Activated CD4-positive, alpha-beta T cell treated with anti-CD3 and anti-CD28 coated beads for 48 hours (primary cell): ENCODE measurements at places on chromosomes 2 and 18.

GRCh38 chr2:196331143-196331542, 159.8 kb upstream of the STK17B start:
- DNase-seq: no peak

- no peak for DNase-seq
Observed at GRCh38 chr18:58580623-58581022, 48.3 kb downstream of the ALPK2 start.

GRCh38 chr2:172233987-172234715, 131.5 kb upstream of the DLX2 start:
- DNase-seq: no peak

DNA sequence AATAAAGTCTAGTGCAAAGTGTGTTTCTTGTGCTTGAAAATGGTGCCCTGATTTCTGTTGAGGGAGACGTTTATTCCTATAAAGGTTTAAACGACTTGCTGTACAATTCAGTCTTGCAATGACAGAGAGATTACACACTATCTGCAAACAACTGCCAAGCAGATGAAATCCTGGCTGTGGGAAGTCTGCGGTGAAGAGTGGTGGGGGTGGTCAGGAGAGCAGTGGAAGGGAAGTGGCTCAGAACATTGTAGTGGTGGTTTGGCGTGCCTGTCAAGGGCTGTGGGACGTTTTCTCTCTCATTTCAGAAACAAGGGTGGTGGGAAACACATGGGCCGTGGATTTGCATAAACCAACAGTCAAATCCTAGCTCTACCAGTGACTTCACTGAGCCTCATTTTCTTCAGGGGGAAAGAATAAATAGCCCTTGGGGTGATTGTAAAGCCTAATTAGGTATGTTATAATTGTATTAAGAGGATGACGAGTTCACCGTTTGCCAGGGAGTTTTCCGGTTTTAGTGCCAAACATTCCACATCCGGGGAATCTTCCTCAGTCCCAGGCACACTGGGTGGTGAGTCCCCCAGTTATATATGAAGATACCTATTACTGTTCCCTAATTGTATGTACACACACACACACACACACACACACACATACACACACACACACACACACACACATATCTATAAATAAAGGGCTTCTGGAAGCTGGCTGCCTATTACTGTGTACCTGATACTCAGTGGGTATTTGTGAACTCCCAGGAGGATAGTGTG, 115.0 kb downstream of the SPTBN1 start:
- peak; percentile 85 for DNase-seq

GRCh38 chr18:76528477-76529432, 33.7 kb upstream of the ZNF516 start:
- DNase-seq: no peak

DNA sequence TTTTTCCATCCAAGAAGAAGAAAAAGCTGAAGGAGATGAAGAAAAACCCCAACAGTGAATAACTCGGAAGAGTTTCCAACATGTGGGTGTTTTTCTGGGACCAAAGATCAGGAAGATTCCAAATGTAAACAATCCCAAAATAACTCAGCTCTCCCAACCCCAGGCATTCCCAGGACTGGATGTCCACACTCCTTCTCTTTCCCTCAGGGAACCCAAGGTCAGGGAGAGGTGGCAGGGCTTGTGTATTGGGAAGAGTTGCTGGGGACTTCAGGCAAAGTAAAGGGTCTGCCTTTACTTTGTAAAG, 268.0 kb downstream of the DYSF start:
- no peak for DNase-seq

DNA sequence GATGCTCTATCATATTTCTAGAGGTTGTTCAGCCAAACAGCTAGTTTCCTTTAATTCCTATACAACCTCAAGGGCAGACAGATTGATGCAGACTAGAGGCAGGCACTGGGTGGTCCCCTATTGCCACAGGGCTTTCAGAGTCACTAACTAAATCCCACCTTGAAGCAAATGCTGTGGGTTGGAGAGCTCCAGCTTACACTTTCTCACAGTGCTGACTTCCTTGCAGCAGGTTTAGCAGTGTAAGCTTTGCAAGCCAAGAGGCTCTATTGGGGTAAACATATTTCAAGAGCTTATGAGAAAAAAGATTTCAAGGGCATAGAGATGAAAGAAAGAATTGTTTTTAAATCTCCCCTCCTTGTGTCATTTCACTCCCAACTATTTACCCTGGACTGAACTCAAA, 366.5 kb upstream of the CRIM1 start:
- DNase-seq: no peak

DNA sequence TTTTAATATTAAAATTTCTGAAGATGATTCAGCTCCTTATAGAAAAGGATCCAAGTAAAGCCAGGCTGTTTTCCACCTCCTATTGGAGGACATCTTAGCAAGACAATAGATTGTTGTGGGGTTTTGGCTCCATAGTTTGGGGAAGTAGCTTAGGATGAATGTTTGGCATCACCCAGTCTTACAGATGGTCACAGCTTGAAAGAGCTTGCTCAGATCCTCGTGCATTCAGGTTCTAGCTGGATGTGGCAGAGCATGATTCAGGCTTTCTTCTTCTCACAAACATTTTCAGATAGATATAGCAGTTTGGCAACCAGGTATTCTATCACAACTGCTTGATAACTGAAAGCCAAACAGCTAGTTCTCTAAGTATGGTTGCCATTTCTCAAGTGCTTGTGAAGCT, 23.6 kb upstream of the PDCL3 start:
- DNase-seq: no peak

DNA sequence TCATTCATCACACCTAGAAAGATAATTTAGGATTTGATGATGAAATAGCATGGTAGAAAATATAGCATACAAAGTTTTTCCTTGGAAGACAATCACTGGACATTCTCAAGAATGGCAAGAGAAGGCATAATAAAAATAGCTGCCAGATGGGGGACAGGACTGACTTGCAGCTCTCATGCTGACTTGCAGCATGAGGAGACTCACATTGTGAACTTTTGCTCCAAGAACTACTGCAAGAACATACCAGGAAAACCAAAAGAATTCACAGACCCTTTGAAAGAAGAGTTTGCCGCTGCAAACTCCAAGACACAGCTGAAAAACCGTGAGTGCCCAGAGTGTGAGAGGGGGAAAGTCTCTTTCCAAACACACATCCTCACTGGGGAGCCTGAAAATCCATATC, 47.0 kb downstream of the CRYGD start:
- no peak for DNase-seq

DNA sequence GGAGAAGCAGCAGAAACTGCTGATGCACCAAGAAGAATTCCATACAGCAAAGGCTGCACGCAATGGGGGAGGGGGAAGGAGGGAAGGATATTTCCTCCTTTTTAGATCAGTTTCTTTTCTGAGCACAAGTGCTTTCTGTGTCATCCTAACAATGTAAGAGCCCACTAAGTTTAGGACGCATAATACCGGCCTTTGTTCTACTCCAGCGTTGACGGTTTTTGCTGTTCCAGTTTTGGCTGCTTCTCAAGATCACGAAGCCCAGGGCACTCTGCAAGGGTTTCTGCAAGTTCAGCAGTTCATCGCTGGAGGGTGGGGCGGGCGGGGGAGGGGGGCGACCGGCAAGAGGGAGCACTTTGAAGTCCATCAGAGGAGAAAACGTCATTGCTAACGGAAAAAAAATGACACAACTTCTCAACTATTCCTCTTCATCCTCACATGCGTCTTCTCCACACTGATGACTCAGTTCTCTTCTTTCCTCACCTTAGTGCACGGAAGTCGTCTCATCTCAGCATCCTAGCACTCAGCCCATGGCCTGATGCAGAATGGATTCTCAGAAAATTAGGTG, 8.7 kb downstream of the FAM178B start:
- no peak for DNase-seq

- DNase-seq: no peak
Observed at GRCh38 chr18:36041146-36041545, 26.2 kb downstream of the RPRD1A start.

DNA sequence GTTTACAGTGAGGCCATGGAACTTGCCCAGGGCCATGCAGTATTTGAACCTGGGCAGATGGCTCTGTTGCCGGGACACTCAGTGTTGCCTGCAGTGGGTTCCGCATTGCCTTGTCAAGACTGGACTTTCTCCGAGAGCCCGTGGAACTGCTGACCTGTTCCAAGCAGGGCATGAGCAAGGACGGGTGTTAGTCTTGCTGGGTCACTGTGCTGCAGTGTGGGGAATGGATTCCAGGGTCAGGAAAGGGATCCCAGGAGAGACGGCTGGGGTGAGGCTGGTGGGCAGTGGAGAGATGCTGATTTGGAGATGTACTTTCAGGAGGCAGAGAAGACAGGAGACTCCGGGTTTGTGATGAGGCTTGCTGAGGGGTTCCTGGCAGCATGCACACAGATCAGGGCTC, 348.7 kb upstream of the HS6ST1 start:
- DNase-seq: no peak

DNA sequence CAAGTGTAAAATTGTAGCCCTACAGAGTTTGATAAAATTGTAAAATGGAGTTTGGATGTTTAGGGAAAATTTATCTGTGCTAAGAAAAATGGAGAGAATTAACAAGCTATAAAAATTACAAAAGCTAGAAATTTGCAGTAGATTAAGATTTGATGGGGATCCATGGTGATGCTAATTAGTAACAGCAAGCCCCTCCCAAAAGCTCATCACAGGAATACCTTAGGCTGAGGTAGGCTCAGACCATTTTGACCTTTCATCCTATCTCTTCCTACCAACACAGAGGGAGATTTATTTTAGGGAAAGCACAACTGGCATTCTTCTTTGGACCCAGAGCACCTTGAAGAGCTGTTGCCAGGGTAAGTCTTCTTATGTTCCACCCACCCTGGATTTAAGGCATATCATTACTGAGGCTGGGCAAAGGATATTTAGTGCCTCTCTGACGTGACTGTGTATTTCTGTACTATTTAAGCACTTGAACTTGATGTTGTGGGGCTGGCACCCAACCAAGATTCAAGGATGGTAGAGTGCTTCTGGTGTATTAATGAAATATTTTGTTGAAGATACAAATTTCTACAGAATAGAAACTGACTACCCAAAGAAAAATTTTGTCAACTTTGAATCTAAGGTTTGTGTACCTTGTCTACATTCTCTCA, 70.8 kb upstream of the SLC39A10 start:
- no peak for DNase-seq

DNA sequence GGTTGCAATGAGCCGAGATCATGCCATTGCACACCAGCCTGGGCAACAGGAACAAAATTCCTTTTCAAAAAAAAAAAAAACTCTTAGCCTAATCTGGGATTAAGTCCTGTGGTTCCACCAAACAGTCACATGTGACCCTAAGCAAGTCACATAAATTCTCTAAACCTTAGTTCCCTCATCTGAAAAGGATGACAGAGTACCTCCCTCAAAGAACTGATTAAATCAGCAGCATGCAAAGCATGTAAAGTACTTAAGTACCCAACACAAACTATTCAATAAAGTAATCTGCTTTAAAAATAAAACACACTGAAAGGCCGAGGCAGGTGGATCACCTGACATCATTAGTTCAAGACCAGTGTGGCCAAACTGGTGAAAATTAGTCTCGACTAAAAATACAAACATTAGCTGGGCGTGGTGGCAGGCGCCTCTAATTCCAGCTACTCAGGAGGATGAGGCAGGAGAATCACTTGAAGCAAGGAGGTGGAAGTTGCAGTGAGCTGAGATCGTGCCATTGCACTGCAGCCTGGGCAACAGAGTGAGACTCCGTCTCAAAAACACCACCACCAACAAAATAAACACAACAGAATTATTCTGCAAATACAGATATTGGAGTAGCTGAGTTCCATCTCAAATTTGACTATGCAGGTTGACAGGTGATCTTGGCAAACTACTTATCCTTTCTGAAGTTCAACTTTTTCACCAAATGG, 7.0 kb downstream of the USP34 start:
- DNase-seq: no peak

DNA sequence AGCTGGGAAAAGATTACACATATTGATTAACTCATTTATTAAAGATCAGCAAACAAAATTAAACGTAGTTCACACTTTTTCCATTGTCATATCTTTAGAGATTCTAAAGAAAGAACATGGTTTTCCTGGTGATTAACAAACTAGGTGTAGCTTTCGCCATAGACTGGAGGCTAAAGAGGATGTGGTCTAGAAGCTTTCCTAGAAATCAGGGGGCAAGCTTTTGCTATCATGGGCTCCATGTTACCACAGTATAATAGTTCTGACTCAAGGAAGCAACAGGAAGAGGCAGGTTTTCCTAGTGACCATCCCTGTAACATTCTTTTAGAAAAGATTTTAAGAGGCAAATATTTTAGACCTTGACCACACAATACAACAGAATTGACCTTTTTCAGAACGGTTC, 232.7 kb downstream of the METTL4 start:
- no peak for DNase-seq

GRCh38 chr2:237058423-237058822, 27.3 kb upstream of the COPS8 start:
- no peak for DNase-seq

GRCh38 chr2:239438995-239439753, 38.4 kb upstream of the HDAC4 start:
- DNase-seq: no peak

DNA sequence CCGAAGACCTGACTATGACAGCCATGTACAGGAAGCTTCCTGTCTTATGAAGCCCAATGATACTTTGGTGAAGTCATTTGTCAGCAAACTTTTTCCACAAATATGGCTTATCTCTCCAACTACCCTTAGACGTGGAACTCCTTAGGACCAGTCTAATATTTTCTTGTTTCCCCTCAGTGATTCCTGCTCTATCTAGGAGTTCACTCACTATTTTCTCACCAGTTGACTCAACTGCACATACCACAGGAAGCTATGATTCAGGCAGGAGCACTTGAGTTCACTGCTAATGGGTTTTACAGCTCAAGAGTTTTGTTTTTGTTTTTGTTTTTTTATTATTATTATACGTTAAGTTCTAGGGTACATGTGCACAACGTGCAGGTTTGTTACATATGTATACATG, 109.3 kb downstream of the ANTXR1 start:
- no peak for DNase-seq

DNA sequence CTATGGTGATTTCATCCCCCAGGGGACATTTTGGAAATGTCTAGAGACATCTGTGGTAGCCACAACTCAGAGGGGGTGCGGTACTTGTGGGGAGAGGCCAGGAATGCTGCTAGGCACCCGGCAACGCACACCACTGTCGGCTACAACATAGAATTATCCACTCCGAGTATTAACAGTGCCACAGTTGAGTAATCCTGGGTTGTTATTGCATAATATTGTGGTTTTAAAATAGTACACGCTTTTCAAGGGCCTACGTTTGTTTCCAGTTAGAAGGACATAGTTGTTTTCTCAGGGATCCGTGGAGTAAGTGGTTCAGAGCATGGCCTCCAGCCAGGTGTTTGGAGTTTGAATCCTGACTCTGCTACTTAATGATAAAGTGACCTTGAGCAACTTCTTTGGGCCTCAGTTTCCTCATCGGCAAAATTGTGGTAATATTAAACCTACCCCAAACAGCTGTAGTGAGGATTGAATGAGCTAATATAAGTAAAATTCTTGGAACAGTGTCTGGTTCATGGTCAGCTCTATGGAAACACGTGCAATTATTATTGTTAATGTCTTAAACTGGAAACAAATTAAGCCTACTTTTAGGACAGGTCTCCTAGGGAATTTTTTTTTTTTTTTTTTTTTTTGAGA, 24.5 kb downstream of the CYP27A1 start:
- no peak for DNase-seq
